ENCODE measurements at places on chromosomes 2 and 18. TPM values are rescaled to one million over a fixed set of nuclear protein-coding genes. Genes with fewer than 3 reads are reported as not detected.

The MC2R gene
- total RNA-seq, result not detected

The INHBB gene
- total RNA-seq, result 0.46 TPM

The HNMT gene
- 45.6 TPM for total RNA-seq

The SH3RF3 gene
- 7.4 TPM for total RNA-seq

The ANKRD30B gene
- total RNA-seq, result 1.1 TPM

The SLC5A6 gene
- 54.5 TPM for total RNA-seq

The UBE2E3 gene
- total RNA-seq, result 181 TPM

The ABHD1 gene
- 0.17 TPM for total RNA-seq

The HRH4 gene
- not detected for total RNA-seq

The NEU2 gene
- total RNA-seq, result not detected

The SERPINB13 gene
- total RNA-seq, result not detected

The DNER gene
- 3.5 TPM for total RNA-seq

The RNF103 gene
- 15.7 TPM for total RNA-seq

The CNGA3 gene
- 0.58 TPM for total RNA-seq

The LIMS4 gene
- total RNA-seq, result 16.4 TPM

The HJURP gene
- total RNA-seq, result 123 TPM

The CXCR1 gene
- not detected for total RNA-seq

The IL1F10 gene
- total RNA-seq, result not detected

The DHRS9 gene
- not detected for total RNA-seq

The LRATD1 gene
- total RNA-seq, result 0.57 TPM

The CNTNAP5 gene
- total RNA-seq, result not detected

The CAPN13 gene
- not detected for total RNA-seq

The NCKAP5 gene
- total RNA-seq, result 0.40 TPM

The LRRTM4 gene
- total RNA-seq, result not detected

All from LHCN-M2 (cell line).